GM19239 (cell line): ENCODE measurements at places on chromosomes 16 and 17.

DNA sequence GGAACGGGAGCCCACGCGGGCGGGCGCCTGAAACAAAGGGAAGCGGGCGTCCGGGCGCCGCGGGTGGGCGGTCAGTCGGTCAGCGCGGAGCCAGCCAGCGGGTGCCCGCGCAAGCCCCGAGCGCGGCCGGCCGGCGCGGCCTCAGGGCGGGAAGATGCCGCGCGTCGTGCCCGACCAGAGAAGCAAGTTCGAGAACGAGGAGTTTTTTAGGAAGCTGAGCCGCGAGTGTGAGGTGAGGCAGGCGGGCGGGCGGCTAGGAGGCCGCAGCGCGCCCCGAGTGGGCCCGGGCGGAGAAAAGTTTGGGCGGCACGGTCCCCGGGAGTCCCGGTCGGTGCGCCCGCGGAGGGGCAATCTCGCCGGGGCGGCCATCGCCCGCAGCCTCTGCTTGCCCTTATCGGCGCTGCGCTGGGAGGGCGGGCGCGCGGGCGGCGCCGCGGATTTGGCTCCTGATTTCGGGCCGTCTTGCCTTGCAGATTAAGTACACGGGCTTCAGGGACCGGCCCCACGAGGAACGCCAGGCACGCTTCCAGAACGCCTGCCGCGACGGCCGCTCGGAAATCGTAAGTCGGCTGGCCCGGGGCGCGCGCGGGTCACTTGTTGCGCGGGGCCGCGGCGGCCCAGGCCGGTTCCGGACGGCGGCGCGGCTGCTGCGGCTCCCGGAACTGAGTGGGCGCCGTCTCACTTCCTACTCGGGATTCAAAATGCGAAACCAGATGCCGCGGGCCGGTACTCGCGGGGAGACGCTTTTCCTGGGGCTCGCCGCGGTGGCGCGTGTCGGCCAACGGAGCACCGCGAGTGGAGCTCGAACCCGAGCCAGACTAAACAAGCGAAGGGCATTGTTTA is 526 bp downstream of the CBFB start:
- peak; percentile 50 for DNase-seq

DNA sequence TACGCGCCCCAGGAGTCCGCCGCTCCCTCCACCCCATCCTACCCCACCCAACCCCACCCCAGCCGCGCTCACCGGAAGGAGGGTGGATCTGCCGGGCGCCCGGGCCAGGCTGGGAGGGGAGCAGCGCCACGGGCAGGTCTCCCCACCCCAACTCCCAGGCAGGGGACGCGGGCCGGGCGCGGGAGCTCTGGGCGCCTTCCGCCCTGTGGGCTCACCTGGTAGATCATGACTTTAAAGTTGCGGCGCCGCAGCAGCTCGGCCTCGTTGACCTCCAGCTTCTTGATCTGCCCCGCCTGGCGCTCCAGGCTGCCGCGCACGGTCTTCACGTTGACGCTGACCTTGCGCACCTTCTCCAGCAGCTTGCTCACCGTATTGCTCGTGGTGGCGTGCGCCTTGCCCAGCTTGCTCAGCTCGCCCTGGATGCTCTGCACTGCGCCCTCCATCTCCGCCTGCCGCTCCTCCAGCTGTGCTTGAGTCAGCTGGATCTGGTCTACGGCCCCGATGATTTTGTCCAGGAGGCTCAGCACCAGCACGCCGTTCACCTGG is 571 bp downstream of the CAVIN1 start:
- DNase-seq = no peak

- DNase-seq = no peak
Measured at GRCh38 chr16:53666786-53667415, 36.8 kb downstream of the RPGRIP1L start.

GRCh38 chr16:72480911-72481310 is 309.0 kb upstream of the PMFBP1 start:
- no peak for DNase-seq

DNA sequence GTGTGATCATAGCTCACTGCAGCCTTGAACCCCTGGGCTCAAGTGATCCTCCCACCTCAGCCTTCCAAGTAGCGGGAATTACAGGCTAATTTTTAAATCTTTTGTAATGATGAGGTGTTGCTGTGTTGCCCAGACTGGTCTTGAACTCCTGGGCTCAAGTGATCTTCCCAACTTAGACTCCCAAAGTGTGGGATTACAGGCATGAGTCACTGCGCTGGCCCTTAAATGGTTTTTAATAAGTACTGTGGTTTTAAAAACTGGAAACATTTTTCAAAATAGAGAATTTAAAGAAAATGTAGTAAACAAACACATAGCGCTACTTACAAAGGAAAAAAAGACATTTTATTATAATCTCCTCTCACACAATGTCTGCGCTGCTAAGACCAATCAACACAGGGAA is 32.2 kb downstream of the MARCHF10 start:
- DNase-seq = no peak

- no peak for DNase-seq
Measured at GRCh38 chr16:67526149-67526791, 2.4 kb upstream of the RIPOR1 start.

DNA sequence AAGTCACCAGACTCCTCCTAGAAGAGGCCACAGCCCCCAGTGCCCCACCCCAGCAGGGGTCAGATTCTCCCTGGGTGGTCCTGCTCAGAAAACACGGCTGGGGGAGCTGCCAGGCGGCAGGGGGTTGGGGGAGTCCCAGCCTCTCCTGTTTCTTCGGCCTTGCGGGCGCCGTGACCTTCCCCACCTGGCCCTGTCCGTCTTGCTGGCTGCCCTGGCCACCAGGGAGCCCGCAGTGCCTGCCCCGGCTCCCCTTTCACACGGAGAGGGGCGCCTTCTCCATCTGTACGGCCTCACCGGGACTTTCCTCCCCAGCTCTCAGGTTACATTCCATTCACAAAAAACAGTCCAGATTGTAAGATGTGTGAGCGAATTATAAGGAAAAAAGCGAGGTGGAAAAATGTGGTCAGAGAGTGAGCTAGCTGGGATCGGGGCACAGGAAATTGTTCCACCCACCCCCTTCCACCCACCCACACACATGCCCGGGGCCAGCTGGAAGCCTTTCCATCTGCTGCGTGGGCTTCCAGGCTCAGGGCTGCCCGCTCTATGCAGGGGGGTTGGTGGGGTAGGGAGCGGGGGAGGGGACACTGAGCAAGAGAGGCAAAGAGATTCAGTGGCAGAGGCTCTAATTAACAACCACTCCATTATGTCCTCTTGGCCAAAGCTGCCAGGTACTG is 14.6 kb upstream of the CIBAR2 start:
- no peak for DNase-seq

DNA sequence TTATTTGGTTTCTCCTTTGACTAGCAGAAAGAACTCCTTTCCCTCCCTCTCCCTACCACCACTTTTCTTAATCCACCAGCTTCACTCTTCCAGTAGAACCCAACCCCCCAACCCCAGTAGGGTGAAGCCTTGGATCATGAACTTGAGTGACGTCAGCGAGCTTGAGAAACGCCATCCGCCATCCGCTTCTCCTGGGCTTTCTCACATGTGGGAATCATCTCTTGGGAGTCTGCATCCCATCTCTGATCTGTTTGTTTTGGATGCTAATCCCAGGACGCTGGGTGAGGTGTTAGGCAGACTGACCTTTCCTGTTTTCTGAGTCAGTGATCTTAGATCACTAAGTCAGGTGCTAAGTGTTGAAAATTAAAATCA is 16.0 kb upstream of the SOX9 start:
- DNase-seq = no peak

- no peak for DNase-seq
Measured at GRCh38 chr17:54968988-54969332, 395 bp downstream of the STXBP4 start.

GRCh38 chr17:50047488-50048126 is 8.3 kb upstream of the ITGA3 start:
- no peak for DNase-seq

DNA sequence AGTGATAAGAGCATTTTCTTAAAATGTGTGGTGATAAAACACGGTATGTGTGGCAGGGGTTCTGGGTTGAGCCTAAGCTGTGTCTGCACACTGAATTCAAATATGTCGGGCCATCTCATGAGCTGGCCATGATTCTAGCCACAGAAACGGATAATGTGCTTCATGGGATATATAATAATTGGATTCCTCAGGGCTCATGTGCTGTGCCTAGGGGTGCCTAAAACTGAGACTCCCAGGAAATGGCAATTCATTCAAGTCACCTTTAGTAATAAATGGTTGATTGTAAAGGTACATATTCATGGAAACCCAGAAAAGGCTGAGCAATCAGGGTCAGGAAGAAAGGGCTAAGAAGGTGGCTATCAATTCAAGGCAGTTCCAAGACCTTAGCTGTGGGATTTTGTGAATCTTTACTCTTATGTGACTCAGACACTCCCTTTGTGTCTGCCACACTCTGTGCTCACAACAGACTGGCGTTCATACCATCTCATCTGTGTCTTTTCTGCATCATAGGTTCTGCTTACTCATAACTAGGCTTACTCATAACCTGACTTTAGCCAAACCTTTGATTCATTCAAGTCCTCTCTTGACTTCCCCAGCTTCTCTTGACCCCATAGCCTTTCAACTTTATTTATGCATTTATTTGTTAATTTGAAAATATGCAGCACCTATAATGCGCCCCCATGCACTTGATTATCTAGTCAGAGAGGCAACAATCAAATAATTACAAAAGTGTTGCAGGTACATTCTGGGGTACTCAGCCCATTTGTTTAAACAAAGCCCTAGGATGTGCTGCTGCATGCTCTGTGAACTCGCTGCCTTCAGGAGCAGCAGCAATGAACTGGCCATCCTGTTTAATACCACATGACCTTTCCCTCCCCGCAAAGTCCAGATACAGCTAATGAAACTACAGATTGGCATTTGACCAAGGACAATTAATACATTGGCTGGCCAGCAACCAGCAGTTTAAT is 28.4 kb upstream of the MED13 start:
- DNase-seq = peak; percentile 33

GRCh38 chr16:48434653-48435317 is 49.6 kb upstream of the SIAH1 start:
- no peak for DNase-seq

- DNase-seq = no peak
Measured at GRCh38 chr16:74867281-74867849, 92.7 kb upstream of the FA2H start.

DNA sequence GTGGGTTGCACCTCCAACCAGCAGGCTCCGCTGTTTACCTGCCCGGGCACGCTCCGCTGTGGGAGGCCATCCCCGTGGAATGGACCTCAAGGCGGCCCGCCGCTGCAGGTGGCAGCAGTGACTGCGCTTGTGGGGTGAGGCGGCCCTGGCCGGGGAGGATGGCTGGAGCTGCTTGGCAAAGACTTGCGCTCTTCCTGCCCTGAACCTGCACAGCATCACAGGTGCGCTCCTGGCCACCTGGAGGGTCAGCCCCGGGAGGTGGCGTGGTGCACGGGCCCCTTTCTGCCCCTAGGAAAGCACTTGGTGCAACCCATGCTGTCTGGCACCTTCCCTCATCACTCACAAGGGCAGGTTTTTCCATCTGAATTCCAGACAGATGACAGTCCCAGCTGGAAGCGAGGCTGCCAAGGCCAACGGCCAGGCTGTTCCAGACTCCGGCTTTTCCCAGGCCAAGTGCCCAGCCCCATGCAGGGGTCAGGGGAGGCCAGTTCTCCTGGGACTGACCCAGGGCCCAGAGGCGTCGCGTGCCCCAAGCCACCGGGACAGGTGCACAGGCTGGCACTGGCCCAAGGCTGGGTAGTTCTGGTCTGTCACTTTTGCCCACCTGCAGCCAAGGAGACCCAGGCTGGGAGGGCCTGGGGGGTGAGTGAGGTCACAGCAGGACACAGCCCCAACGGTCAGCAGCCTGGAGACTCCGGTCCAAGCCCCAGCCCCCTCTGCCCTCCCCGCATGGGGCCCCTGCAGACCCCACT is 13.3 kb downstream of the UTS2R start:
- no peak for DNase-seq

DNA sequence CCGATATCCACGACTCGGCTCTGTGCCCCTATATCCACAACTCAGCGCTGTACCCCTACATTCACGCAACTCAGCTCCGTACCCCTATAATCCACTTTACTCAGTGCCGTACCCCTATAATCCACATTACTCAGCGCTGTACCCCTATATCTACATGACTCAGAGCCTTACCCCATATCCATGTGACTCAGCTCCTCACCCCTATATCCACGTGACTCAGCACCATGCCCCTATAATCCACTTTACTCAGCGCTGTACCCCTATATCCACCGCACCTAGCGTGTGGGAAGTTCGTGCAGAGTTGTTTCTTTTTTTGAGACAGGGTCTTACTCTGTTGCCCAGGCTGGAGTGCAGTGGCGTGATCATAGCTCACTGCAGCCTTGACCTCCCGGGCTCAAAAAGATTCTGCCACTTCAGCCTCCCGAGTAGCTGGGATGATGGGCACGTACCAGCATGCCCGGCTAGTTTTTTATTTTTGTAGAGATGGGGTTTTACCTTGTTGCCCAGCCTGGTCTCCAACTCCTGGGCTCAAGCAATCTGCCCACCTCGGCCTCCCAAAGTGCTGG is 17.4 kb downstream of the CYB5D2 start:
- no peak for DNase-seq

DNA sequence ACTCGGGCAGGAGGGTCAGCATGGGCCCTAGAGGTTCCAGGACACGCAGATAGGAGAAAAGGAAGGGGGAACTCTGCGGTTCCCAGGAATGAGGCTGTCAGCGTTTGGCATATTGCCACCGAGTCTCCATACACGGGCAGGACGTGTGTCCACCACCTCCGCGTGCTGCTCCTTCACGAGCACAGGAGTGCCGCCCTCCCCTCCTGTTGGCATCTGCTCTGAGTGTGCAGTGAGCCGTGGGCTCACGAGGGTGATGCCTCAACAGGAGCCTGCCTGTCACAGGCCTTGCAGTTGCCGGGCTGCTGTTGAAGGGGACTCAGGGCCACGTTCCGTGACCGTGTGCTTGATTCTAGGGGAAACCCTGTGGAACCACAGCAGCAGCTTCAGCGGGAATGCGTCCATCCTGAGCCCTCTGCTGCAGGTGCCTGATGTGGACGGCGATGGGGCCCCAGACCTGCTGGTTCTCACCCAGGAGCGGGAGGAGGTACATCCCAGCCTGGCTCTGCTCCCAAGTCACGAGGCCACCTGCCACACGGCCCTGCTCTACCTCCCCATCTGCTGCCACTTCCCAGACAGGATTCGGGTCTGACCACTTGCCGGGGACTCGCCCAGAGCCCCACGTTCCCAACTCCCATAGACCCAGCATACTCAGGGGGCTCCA is 14.6 kb downstream of the RGS11 start:
- DNase-seq = no peak

DNA sequence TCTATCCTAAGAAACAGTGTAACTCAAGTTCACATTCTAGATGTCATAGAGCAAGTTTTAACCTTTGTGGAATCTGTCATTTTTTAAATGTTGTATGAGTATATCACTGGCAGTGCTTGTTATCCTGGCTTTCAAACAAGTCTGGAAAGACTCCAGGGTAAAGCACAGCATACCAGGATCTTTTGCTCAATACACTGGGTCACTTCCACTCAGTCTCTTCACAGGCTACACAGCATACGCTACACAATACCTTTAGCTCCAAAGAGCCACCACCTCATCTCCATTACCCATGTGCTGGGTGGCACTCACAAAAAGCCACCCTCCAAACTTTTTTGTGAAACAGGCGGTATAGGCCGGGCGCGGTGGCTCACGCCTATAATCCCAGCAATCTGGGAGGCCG is 69.5 kb downstream of the PARN start:
- DNase-seq = no peak
